ENCODE measurements at places on chromosomes 7 and 10.

DNA sequence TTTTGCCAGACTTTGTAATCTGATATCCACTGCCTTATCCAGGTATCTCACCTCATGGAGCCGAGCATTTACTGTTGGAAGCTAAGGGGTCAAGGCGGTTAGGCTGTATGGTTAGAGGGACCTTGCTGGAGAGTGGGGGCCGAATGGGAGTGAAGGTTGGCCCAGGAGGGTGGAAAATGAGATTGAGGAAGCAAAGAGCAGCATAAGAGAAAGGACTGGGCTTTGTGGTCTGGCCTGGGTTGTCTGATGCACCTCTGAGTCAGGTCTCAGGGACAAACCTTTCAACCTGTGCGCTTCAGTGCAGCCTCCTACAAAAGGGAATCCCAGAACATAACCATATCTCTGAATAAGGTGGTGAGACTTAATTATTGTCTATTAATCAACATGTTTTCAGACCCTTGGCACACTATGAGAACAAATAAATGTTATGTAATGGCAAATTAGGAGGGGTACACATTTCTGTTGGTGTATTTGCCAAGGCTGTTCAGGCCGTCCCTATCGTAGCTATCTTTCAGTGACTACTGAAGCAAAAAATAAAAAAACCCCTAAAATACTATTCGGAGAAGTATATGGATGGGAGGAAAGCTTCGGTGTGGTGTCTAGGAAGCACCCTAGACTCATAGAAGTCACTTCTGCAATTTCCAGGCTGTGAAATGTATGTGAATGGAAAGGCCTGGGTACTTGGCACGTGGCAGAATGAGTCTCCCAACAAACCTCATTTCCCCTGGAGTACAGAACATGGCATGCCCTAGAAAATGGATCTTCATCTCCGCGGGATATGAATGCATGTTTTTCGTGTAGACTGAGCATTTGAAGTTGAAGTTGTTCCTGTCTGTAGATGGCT is 4.3 kb downstream of the CAMK1D start:
- DNase-seq: no peak

GRCh38 chr7:85916016-85916415 is 727.7 kb upstream of the GRM3 start:
- no peak for DNase-seq

DNA sequence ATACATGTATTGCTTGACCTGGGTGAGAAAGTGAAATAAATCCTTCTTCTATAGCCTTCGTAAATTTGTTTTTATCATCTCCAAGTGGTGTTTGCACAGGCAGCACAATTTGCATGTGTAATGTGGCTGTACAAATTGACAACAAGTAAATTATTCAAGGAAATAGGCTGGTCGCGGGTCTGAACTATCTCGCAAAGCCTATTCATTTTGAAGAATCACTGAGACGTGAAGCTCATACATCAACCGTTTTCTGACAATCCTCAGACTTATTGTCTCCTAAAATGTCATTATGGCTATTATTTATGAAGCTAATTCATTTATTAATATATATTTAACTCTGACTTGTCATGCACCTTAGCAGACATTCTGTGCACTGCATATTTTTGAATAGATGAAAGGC is 16.2 kb upstream of the FAM204A start:
- no peak for DNase-seq

GRCh38 chr7:3953133-3953532 is 652.1 kb downstream of the SDK1 start:
- DNase-seq: no peak

- DNase-seq: no peak
These were observed 190.7 kb downstream of the WDR11 start for GRCh38 chr10:121041906-121042305.

- no peak for DNase-seq
These were observed 18.1 kb downstream of the MINDY4 start for GRCh38 chr7:30789334-30789711.

DNA sequence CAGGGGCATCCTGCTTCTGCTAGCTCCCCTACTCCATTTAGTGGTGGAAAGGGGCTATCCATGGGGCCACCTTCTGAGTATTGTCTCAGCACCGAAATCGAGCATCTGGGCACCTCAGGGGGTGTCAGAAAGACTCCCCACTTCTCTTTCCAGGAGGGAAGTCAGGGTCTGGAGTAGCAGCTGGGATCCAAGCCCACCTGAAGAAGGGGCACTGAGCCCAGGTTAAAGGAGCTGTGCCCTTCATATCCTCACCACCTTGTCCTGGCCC is 2.6 kb downstream of the FLNC start:
- no peak for DNase-seq

GRCh38 chr7:87926581-87927461 is 7.2 kb upstream of the ADAM22 start:
- DNase-seq: no peak

GRCh38 chr7:77525231-77525630 is 11.9 kb upstream of the PTPN12 start:
- DNase-seq: no peak

DNA sequence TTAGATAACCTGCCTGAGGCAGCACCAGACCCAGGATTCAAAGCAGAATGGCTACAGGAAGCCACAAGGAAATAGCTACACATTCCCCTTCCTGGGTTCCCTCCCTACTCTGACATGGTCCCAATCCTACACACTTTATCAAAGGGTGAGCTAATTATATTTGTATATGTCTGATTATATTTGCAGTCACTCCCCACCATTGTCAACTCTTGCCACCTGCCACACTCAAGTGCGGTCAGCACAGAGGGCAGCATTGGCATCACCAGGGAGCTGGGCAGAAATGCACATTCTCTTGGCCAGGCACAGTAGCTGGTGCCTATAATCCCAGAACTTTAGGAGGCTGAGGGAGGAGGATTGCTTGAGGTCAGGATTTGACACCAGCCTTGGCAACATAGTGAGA is 114.1 kb upstream of the PDLIM1 start:
- DNase-seq: no peak

- DNase-seq: no peak
These were observed 45.1 kb downstream of the DPY19L1 start for GRCh38 chr7:34991938-34992840.

GRCh38 chr7:12731214-12731656 is 43.8 kb downstream of the ARL4A start:
- DNase-seq: no peak

GRCh38 chr10:98778277-98778759 is 331.6 kb upstream of the HPS1 start:
- DNase-seq: no peak

- no peak for DNase-seq
These were observed 12.6 kb upstream of the ARL4A start for GRCh38 chr7:12674861-12675260.

DNA sequence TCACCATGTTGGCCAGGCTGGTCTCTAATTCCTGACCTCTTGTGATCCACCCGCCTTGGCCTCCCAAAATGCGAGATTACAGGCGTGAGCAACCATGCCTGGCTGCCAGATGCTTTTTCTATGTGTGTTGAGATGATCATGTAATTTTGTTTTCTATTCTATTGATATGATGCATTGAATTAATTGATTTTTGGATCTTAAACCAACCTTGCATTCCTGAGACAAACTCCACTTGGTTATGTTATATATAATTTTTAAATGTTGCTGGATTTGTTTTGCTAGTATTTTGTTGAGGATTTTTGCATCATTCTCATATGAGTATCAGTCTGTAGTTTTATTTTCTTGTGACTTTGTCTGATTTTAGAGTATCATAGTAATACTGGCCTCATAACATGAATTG is 192.8 kb downstream of the ADK start:
- no peak for DNase-seq

- peak; percentile 86 for DNase-seq
These were observed 72.3 kb upstream of the LEP start for GRCh38 chr7:128168667-128169210.

DNA sequence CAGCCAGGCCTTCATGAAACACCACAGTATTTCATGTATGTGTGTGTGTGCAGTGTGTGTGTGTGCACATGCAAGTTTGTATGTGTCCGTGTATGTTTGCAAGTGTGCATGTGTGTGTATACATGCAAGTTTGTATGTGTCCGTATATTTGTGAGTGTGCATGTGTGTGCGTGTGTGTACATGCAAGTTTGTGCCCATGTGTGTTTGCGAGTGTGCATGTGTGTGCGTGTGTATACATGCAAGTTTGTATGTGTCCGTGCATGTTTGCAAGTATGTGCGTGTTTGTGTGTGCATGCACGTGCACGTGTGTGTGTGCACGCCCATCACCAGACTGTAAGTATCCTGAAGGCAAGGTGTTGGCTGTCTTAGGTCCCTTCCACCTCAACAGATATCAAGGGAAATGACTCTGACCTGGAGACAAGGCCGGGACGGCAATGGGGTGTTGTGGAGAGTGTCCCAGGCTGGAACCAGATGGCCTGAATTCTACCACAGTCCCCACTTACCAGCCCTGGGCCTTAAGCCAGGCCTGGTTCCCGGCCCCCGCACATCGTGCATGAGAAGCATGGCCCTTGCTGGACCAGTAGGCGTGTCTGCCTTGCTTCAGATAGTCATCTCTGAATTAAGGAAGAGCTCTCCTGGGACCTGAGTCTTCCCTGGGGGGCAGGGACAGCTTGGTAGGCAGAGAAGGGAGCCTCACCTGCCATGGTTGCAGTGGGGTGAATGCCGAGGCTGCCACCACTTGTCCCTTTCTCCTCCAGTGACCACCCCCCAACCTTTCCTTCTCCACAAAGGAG is 140.0 kb downstream of the GRK5 start:
- no peak for DNase-seq

GRCh38 chr10:69537449-69537848 is 35.8 kb downstream of the NEUROG3 start:
- no peak for DNase-seq

- peak; percentile 69 for DNase-seq
These were observed at the start of gene KIAA1549 for GRCh38 chr7:138981332-138982203. TSS of gene KIAA1549 (minus strand) at chr7:138981389. CDS start at chr7:138981269, 120 bp downstream.

DNA sequence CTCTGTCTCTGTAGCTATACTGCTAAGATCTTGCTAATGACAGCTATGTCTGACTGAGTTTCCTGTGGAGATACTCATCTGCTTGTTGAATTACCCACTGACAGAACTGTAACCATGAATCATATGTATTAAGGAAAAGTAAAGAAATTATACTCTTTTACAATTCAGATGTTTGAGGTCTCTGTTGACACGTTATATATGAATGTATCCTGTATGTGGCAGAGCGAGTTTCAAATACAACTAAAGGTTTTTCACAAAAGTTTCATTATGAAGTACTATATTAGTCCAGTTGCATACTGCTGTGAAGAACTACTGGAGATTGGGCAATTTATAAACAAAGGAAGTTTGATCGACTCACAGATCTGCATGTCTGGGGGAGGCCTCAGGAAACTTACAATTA is 232.5 kb downstream of the CDK14 start:
- no peak for DNase-seq

DNA sequence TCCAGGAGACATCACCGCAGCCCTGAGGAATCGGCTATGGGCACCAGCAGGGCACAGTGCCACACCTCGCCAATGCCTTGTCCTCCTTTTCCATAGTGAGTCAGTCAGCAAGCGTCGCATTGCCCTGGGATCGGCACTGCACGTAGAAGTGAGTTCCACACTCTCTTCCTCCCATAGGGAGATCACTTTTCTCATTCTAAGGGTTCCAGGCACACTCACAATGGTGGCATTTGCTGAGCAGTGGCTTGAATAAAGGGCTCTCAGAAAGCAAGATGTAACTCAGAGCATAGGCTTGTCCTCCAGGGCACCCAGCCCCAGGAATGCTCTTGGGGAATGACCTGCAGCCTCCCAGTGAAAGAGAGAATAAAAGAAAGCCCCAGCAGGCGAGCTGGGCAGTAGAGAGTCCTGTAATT is 1.1 kb upstream of the VIM start:
- no peak for DNase-seq

DNA sequence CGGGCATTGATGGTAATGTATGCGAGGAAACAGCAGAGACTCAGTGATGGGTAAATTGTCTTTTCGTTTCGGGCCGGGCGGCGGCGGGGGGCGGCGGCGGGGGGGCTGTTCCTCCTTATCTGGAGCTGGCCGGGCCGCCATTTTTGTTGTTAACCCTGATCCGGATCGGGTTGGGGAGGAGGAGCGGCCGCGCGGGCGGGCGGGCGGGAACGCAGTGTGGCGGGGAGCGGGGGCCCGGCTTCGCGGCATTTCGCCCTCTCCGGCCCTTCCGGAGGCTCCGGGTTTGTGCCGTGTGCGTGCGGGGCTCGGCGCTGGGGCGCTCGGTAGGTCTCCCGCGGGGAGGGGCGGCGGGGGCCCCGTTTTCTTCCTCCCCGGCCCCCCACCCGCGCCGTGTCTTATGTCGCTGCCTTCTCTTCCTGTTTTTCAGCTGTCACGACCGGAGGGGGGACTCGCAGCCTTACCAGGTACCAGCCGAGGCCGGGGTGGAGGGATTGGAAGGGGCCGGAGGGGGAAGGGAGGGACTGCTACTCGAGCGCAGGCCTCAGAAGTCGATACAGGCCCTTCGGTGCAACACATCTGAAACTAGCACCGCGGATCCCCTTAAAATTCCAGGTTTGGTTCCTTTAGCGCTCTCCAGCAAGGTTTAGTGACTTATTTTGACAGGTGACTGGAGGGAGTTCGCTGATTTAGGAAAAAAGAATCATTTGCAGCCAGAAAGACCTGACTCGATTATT is 820 bp downstream of the WAC start:
- DNase-seq: peak; percentile 26

- no peak for DNase-seq
These were observed 462.3 kb upstream of the PCDH15 start for GRCh38 chr10:55263327-55263726.

DNA sequence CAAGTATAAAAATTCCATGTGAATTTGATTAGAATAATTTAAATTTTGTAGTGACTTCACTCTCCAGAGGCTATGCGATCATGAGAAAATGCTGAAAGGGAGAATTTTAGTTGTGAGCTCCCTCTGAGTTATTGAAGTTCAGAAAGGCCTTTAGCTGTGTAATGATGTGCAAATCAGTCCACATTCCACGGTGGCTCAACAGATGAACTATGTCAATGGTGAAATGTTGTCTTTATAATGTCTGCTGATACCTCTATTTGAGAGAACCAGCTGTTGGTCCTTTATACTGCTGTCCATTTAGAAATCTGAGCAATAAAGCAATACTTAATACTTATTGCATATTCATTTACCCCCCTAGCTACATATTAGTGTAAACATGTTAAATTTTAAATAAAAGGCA is 7.1 kb upstream of the ITGB8 start:
- no peak for DNase-seq

- DNase-seq: no peak
These were observed 253.2 kb upstream of the SEMA3A start for GRCh38 chr7:84447636-84448293.

DNA sequence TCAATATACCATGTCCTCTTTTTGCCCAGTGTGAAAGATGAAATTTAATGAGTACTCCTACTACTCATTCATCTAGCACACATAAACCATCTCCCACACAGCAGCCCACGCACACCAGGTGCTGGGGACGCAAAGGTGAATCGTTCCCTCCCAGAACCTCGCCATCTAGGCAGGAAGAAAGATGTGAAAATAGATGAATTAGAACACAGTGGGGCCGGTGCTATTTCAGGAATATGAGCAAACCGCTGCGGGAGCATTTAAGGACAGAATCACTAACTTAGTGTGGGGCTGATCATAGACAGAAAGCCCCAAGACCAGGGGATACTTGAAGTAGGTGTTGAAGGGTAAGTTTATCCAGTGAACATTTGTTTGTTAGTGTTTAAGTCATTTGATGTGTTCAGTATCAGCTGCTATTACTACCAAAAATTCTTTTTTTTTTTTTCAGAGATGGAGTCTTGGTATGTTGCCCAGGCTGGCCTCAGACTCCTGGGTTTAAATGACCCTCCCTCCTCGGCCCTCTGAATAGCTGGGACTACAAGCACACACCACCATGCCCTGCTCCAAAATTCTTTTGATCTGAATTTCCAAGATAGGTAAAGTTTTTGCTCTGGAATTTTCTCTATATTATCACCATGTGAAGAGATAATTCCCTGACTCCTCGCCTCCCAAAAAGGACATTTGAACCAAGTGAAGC is 48.8 kb downstream of the CPXM2 start:
- DNase-seq: no peak
